Neuronal stem cell (in vitro differentiated cells): ENCODE measurements at places on chromosomes 3 and 15.

DNA sequence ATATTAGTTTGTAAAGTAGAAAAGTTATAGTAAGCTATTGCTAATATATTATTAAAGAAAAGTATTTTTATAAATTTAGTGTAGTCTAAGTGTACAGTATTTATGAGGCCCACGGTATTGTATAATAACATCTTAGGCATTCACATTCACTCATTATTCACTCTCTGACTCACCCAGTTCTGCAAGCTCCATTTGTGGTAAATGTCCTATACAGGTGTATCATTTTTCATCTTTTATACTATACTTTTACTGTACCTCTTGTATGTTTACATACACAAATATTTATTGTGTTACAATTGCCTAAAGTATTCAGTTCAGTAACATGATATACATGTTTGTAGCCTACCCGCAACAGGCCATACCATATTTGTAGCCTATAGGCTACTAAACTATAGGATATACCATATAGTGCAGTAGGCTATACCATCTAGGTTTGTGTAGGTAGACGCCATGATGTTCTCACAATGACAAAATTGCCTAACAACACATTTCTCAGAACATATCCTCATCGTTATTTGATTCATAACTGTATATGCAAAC is 246.8 kb upstream of the ALCAM start:
- H3K4me1 ChIP-seq, result no peaks in the 10 kb centered on the region
- DNase-seq, result no peak

- H3K27me3 ChIP-seq, result no peaks in the 10 kb centered on the region
- H3K27ac ChIP-seq, result no peak overlapping the region
- no peaks in the 10 kb centered on the region for H3K4me1 ChIP-seq
- no peak overlapping the region for H3K4me3 ChIP-seq
Observed at GRCh38 chr3:56754741-56755417, 46.9 kb downstream of the ARHGEF3 start.

GRCh38 chr3:135128818-135129217 is 333.8 kb downstream of the EPHB1 start:
- H3K4me3 ChIP-seq, result no peak overlapping the region
- no peaks in the 10 kb centered on the region for H3K27me3 ChIP-seq
- H3K36me3 ChIP-seq, result no peaks in the 10 kb centered on the region
- H3K27ac ChIP-seq, result no peak overlapping the region
- H3K4me1 ChIP-seq, result no peaks in the 10 kb centered on the region

DNA sequence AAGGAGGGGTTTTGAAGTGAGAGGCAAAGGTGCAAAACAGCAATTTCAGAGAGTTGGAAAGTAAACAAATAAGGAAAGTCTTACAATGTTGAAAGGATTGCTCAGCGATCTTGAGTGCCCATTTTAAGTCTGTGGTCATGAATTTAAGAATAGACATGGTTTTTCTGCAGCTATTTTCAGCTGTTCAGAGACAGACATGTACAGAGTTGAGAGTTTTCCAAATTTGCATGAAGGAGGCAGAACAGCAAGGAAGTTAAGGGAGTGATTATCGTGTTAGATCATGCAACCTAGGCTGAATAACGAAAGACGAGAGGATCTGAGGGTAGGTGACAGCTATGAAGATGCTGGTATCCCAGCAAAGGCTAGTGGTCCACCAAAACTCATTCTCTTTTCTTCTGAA is 37.2 kb downstream of the DET1 start:
- H3K27me3 ChIP-seq, result no peaks in the 10 kb centered on the region
- DNase-seq, result no peak
- H3K4me1 ChIP-seq, result no peaks in the 10 kb centered on the region

GRCh38 chr3:190012784-190013183 is 107.9 kb downstream of the P3H2 start:
- no peaks in the 10 kb centered on the region for H3K27me3 ChIP-seq
- no peak for DNase-seq
- peaks cover 1% of the 10 kb centered on the region for H3K4me1 ChIP-seq

DNA sequence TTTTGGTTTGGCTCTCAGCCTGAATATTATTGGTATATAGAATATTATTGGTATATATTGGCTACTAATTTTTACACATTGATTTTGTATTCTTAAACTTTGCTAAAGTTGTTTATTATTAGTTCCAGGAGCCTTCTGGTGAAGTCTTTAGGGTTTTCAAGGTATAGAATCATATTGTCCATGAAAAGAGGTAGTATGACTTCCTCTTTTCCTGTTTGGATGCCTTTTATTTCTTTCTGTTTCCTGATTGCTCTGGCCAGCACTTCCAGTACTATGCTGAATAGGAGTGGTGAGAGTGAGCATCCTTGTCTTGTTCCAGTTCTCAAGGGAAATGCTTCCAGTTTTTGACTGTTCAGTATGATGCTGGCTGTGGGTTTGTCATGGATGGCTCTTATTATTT is 107.3 kb upstream of the LIPC start:
- no peak overlapping the region for H3K27ac ChIP-seq
- no peak overlapping the region for H3K4me3 ChIP-seq

- H3K27me3 ChIP-seq, result no peaks in the 10 kb centered on the region
- no peaks in the 10 kb centered on the region for H3K4me1 ChIP-seq
- H3K27ac ChIP-seq, result no peak overlapping the region
- H3K36me3 ChIP-seq, result no peaks in the 10 kb centered on the region
- no peak overlapping the region for H3K4me3 ChIP-seq
- DNase-seq, result no peak
Observed at GRCh38 chr15:76576523-76577279, 240.1 kb downstream of the ISL2 start.

DNA sequence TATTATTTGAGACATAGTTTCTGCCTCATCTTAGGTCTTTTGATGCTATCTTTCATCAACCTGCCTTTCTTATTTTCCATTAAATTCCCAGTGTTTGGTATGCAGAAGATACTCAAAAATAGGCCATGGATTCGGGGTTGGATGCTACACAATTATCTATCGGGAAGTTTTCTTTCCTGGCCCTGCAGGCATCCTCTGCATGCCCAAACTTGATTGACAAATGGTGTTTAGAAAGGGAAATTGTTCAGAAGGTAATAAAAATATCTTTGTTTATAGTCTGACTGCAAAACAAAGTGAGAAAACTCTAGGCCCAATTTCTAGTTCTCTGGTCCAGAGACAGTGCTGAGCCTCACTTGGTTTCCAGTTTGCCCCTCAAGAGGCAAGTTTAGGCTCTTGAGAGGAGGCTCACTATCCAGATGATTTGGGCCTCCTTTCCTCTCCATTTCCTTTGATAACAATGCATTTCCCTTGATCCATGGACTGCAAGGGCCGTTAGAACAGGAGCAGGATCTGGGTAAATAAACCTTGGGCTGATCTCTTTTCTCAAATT is 157.1 kb upstream of the DPH6 start:
- H3K27ac ChIP-seq, result no peak overlapping the region
- H3K27me3 ChIP-seq, result no peaks in the 10 kb centered on the region
- no peaks in the 10 kb centered on the region for H3K36me3 ChIP-seq
- H3K4me1 ChIP-seq, result peaks cover 34% of the 10 kb centered on the region
- H3K4me3 ChIP-seq, result no peak overlapping the region
- DNase-seq, result no peak

- peaks cover 32% of the 10 kb centered on the region for H3K4me1 ChIP-seq
- peaks cover 51% of the 10 kb centered on the region for H3K36me3 ChIP-seq
- H3K4me3 ChIP-seq, result no peak overlapping the region
- no peak overlapping the region for H3K27ac ChIP-seq
- no peak for DNase-seq
Observed at GRCh38 chr3:52528586-52529375, 4.9 kb downstream of the NT5DC2 start.

- no peak for DNase-seq
- no peak overlapping the region for H3K4me3 ChIP-seq
- H3K27ac ChIP-seq, result no peak overlapping the region
- no peaks in the 10 kb centered on the region for H3K27me3 ChIP-seq
- peaks cover 6% of the 10 kb centered on the region for H3K36me3 ChIP-seq
Observed at GRCh38 chr15:78050826-78051225, 26.7 kb downstream of the TBC1D2B start.

GRCh38 chr15:57849317-57849716 is 142.8 kb downstream of the POLR2M start:
- H3K4me1 ChIP-seq, result no peaks in the 10 kb centered on the region
- H3K36me3 ChIP-seq, result no peaks in the 10 kb centered on the region
- no peak for DNase-seq
- no peak overlapping the region for H3K4me3 ChIP-seq
- peaks cover 16% of the 10 kb centered on the region for H3K27me3 ChIP-seq

- no peak overlapping the region for H3K27ac ChIP-seq
- H3K27me3 ChIP-seq, result no peaks in the 10 kb centered on the region
- H3K4me1 ChIP-seq, result no peaks in the 10 kb centered on the region
- H3K36me3 ChIP-seq, result no peaks in the 10 kb centered on the region
- H3K4me3 ChIP-seq, result no peak overlapping the region
Observed at GRCh38 chr3:48077815-48078214, 61.6 kb upstream of the MAP4 start.

DNA sequence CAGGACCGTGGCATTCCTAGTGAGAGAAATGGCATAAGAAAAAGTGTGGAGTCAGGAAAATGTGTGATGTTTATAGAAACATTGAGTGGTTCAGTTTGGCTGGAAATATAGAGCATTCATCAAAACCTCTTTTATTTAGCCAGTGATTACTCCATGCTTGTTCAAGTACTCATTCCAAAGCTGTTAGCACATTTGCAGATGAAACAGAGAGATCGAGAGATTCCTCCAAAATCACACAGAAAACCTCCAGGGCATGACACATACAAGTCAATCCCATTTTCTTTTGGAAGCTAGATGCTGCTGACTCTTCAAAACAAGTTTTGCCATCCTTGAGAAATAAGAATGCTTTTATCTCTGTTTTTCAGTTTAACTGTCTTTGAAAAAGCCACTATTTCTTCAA is 11.5 kb upstream of the MB21D2 start:
- H3K4me3 ChIP-seq, result no peak overlapping the region
- DNase-seq, result no peak
- H3K36me3 ChIP-seq, result no peaks in the 10 kb centered on the region
- peaks cover 3% of the 10 kb centered on the region for H3K4me1 ChIP-seq
- H3K27ac ChIP-seq, result no peak overlapping the region
- no peaks in the 10 kb centered on the region for H3K27me3 ChIP-seq

- H3K4me3 ChIP-seq, result no peak overlapping the region
- H3K36me3 ChIP-seq, result peaks cover 56% of the 10 kb centered on the region
- H3K27me3 ChIP-seq, result no peaks in the 10 kb centered on the region
- no peak overlapping the region for H3K27ac ChIP-seq
- peaks cover 3% of the 10 kb centered on the region for H3K4me1 ChIP-seq
- no peak for DNase-seq
Observed at GRCh38 chr3:120597445-120598049, 1.4 kb downstream of the NDUFB4 start.

- H3K4me3 ChIP-seq, result no peak overlapping the region
- H3K36me3 ChIP-seq, result no peaks in the 10 kb centered on the region
- DNase-seq, result no peak
Observed at GRCh38 chr15:68487087-68487843, 55.3 kb upstream of the ITGA11 start.

DNA sequence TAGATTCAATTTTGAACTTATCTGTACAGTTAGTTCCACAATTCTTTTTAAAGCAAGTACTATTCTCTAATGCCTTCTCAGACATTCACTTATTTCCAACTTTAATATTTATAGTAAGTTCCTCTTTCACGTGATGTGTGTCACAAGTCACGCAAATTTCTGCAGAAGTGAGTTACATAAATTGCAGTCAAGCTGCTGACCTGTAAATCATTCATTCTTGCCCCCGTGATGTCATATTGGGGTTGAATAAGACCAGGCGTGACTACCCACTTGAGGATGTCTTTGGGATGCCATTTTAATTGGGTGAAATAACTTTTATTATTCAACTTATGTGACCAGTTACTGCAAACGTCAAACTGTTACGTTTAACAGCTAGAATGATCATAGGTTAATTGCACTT is 15.1 kb downstream of the PPARG start:
- H3K36me3 ChIP-seq, result no peaks in the 10 kb centered on the region
- no peak overlapping the region for H3K4me3 ChIP-seq
- no peaks in the 10 kb centered on the region for H3K4me1 ChIP-seq

- H3K36me3 ChIP-seq, result no peaks in the 10 kb centered on the region
- H3K4me3 ChIP-seq, result no peak overlapping the region
- H3K27ac ChIP-seq, result no peak overlapping the region
Observed at GRCh38 chr3:21795921-21796320, 44.9 kb upstream of the ZNF385D start.

- DNase-seq, result no peak
- no peak overlapping the region for H3K4me3 ChIP-seq
- no peaks in the 10 kb centered on the region for H3K27me3 ChIP-seq
Observed at GRCh38 chr3:73351423-73352071, 273.2 kb downstream of the PDZRN3 start.

GRCh38 chr3:115968871-115969270 is 345.6 kb downstream of the GAP43 start:
- H3K27me3 ChIP-seq, result no peaks in the 10 kb centered on the region
- DNase-seq, result no peak
- no peak overlapping the region for H3K27ac ChIP-seq
- no peaks in the 10 kb centered on the region for H3K36me3 ChIP-seq
- no peak overlapping the region for H3K4me3 ChIP-seq

GRCh38 chr3:63124090-63124489 is 154.0 kb upstream of the SYNPR start:
- H3K27ac ChIP-seq, result no peak overlapping the region
- no peaks in the 10 kb centered on the region for H3K27me3 ChIP-seq
- H3K4me3 ChIP-seq, result no peak overlapping the region
- no peaks in the 10 kb centered on the region for H3K4me1 ChIP-seq
- no peaks in the 10 kb centered on the region for H3K36me3 ChIP-seq
- DNase-seq, result no peak

DNA sequence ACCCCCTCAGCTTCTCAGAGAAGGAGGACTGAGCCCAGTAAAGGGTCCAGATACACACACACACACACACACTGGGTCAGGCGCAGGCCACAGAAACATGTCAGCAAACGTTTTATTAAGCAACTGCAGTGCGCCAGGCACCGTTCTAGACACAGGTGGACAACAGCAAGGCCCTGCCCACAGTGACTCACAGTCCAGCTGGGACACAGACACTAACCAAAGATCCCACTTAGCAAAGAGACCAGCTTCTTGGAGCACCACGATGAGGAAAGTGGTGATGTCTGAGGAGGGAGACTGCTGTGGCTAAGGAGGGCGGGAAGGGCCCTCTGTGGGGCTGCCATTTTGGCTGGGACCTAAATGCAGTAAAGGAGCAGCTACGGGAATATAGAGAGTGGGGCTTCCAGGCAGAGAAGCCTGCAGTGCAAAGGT is 2.8 kb upstream of the VILL start:
- no peak for DNase-seq
- H3K36me3 ChIP-seq, result no peaks in the 10 kb centered on the region
- H3K4me3 ChIP-seq, result no peak overlapping the region
- H3K27ac ChIP-seq, result no peak overlapping the region
- peaks cover 37% of the 10 kb centered on the region for H3K27me3 ChIP-seq

GRCh38 chr3:65811086-65811761 is 227.5 kb downstream of the MAGI1 start:
- no peaks in the 10 kb centered on the region for H3K27me3 ChIP-seq
- H3K36me3 ChIP-seq, result no peaks in the 10 kb centered on the region
- H3K4me1 ChIP-seq, result peaks cover 4% of the 10 kb centered on the region
- no peak overlapping the region for H3K4me3 ChIP-seq
- no peak overlapping the region for H3K27ac ChIP-seq

DNA sequence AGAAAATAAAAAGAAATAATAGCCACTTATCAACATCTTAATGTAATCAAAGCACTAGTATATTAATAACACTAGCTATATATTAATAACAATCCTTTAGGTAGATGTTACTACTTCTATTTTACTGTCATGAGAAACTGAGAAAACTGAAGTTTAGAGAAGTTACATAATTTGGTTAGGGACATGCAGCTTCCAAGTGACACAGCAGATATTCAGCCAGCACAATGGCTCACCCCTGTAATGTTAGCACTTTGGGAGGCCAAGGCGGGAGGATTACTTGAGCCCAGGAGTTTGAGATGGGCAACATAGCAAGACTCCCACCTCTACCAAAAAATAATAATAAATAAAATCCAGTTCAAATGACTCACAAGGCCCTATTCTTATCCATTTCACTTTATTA is 1.9 kb upstream of the UBR1 start:
- H3K27me3 ChIP-seq, result no peaks in the 10 kb centered on the region
- H3K27ac ChIP-seq, result no peak overlapping the region
- DNase-seq, result no peak
- H3K4me3 ChIP-seq, result no peak overlapping the region
